ENCODE measurements at places on chromosomes 3 and 15.

GRCh38 chr3:5456199-5456598 is 268.7 kb downstream of the EDEM1 start:
- DNase-seq, result no peak

- no peak for DNase-seq
Observed at GRCh38 chr3:142943870-142944269, 19.6 kb downstream of the PAQR9 start.

GRCh38 chr3:111260878-111261277 is 189.3 kb downstream of the NECTIN3 start:
- DNase-seq, result no peak

- DNase-seq, result no peak
Observed at GRCh38 chr3:67518236-67518635, 136.2 kb downstream of the SUCLG2 start.

- peak; percentile 59 for DNase-seq
Observed at GRCh38 chr15:63181648-63182047, 7.8 kb upstream of the RAB8B start.

DNA sequence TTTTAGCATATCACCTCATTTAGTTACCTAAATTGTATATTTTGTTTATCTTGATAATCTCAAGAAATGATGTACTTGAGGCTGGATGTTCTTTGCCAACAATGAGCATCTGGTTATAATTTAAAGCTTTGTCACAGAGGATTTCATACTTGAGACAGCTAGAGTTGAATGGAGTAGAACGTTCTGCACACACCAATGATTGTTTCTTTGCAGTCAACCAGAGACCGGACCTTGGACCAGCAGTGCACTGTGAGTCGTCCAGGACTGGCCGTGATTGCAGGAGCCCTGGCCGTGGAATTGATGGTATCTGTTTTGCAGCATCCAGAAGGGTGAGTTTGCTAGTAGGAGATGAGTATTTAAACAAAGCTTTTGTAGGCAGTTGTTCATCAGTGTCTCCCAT is 90.4 kb downstream of the ATG7 start:
- no peak for DNase-seq

- no peak for DNase-seq
Observed at GRCh38 chr3:137079571-137079970, 121.8 kb downstream of the IL20RB start.

GRCh38 chr3:133836497-133837158 is 31.0 kb downstream of the SRPRB start:
- no peak for DNase-seq

DNA sequence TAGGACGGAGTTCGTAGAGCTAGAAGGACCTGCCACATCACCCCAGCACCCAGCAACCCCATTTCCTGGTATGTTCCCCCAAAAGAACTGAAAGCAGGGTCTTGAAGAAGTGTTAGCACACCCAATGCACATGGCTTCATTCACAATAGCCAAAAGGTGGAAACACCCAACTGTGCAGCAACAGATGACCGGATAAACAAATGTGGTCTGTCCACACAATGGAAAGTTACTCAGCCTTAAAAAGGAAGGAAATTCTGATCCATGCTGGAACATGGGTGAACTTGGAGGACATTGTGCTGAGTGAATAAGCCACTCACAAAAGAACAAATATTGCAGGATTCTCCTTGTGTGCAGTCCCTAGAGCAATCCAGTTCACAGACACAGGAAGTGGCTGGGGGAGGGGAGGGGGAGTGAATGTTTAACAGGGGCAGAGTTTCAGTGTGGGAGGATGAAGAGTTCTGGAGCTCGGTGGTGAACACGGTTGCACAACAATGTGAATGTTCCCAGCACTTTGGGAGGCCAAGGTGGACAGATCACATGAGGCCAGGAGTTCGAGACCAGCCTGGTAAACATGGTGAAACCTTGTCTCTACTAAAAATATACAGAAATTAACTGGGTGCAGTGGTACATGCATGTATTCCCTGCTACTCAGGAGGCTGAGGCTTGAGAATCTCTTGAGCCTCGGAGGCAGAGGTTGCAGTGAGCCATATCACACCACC is 157.5 kb downstream of the NUP210 start:
- no peak for DNase-seq

DNA sequence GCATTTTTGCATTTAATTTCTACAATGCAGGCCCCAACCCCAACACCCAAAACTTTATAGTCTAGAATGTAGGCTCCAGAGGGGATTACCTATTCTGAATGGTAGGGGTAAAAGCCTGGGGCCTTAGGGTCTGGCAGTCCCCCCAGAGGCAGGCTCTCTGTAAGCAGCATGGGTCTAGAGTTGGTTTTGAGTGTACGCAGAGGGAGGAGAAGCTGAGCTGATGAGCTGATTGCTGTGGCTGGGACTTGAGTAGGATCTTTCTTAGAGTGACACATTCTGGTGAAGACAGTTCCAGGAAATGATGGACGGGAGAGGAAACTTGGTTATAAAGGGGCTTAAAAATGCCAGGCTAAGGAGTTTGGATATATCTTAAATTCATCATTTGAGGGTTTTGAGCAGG is 2.1 kb downstream of the LPP start:
- no peak for DNase-seq

- no peak for DNase-seq
Observed at GRCh38 chr3:120820748-120821147, 78.2 kb downstream of the GTF2E1 start.

DNA sequence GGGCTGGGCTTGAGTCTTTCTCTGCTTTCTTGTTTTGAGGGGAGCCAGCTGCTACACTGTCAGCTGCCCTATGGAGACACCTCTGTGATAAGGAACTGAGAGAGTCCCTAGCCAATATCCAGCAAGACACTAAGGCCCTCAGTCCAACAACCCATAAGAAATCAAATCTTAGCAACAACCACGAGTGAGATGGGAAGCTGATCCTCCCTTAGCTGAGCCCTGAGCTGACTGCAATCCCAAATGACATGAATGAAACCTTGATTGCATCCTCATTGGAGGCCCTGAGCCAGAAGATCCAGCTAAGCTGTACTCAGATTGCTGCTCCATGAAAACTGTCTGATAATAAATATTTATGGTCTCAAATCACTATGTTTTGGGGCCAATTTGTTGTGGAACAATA is 302.1 kb upstream of the MME start:
- DNase-seq, result no peak

GRCh38 chr15:73142802-73143762 is 90.8 kb downstream of the NEO1 start:
- no peak for DNase-seq

- peak; percentile 33 for DNase-seq
Observed at GRCh38 chr3:50450209-50450921, 53.1 kb downstream of the CACNA2D2 start.

DNA sequence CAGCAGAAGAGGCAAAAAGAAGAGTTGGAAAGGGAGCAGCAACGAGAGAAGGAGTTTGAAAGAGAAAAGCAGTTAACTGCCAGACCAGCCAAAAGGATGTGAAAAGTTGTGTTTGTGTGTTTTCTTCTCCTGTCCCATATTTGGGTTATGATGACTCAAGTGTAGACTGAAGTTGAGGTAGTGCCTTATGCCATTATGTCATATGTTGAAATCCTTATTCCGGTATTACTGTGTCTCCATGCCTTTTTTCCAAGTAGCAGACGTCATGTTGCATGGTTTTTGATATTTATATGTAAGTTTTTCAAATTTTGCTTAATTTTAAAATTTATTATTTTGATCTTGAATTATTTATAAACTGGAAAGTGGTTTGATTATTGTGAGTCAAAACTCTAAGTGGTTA is 19.2 kb downstream of the BLOC1S6 start:
- DNase-seq, result no peak

DNA sequence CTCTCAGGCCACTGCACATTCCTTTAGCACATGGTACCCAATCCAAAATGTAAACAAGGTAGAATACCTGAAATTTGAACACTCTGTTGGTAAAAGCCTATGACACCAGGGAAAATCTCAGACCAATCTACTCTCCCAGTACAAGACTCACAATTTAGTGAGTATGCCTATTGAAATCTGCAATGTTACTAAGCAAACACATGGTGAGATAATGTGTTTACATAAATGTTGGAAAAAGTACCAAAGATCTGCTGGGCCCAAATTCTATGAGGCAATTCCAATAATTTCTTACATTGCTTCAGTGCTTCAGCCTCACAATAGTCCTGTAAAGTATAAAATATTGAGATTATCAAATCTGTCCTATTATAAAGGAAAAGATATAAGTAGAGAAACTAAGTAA is 536.1 kb downstream of the PYDC2 start:
- DNase-seq, result no peak

DNA sequence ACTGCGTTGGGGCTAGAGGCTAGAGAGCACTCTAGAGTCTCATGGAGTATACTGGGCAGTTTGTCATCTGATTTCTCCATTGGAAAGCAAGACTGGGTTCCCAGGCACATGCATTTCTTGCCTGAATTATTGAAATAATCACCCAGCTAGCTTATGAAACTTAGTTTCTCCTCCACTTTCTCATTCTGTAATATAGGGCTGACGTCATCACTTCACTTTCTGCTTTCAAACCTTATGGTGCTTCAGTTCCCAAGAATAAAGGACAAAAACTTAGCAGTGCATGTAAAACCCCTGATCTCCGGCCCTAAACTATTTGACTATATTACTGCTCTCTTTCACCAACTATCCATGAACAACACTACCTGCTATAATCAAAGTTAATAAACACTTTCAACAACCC is 147.9 kb downstream of the IGSF11 start:
- no peak for DNase-seq

DNA sequence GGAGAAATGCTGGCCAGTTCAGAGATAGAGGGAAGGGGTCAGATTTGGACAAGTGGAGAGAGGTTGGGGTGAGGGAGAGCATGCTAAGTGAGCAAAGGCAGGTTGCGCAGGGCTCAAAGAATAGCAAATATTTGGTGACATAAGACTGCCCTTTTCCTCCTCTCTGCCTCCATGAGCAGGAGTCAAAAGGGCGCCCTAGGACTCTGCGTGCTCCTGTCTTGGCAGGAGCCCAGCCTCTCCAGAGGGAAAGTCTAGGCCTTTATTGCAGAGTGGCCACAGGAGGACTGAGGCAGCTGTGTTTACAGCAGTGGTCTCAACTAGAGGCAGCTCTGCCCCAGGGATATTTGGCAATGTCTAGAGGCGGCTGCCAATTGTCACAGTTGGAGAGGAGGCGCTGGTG is 165.6 kb downstream of the FAM43A start:
- DNase-seq, result no peak

GRCh38 chr3:182729903-182730674 is 63.2 kb upstream of the ATP11B start:
- no peak for DNase-seq

DNA sequence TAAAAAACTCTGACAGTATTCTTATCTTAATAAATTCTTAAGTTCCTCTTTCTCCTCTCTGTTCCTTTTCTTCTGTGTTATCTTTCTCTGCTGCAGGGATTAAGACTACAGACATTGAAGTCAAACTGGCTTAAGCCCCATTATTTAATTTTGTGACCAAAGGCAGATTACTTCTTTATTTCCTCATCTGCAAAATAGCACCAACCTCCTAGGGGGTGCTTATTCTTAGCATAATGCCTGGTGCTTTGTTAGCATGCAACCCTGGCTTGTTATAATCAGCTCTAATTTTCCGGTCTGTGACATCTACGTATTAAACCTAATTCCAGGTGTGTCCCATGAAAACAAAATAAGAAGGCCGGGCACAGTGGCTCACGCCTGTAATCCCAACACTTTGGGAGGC is 23.8 kb downstream of the SEMA6D start:
- DNase-seq, result no peak

DNA sequence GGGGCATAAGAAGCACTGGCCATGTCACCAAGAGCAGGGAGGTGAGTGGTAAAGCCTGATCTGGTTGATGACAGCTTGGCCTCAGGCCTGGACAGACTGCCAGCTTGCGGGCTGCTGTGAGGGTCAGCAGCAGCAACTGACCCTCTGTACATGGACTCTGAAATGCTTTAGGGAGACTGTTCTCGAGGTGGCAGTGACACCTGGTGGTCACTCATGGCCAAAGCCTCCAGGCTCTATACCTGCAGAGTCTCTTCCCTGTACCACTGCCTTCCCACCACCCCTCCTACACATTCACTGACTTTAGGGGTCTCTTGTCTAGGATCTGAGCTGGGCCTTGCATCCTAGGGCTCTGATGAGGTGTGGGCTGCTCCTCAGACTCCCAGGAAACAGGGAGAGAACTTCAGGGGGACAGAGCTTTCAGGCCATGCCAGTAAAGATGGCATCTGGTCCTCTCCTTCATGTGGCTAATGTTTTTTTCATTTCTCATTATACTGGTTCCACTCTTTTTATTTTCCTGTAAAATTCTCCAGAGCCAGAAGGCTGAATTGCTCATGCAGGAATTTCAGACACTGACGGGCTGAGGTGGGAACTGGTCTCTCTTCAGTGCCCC is 17.2 kb upstream of the TIMP4 start:
- peak; percentile 59 for DNase-seq

GRCh38 chr3:23480329-23480714 is 277.2 kb downstream of the UBE2E2 start:
- no peak for DNase-seq

- DNase-seq, result no peak
Observed at GRCh38 chr3:173538410-173538809, 140.9 kb downstream of the NLGN1 start.

- DNase-seq, result no peak
Observed at GRCh38 chr3:142888099-142888480, 793 bp downstream of the PCOLCE2 start.

DNA sequence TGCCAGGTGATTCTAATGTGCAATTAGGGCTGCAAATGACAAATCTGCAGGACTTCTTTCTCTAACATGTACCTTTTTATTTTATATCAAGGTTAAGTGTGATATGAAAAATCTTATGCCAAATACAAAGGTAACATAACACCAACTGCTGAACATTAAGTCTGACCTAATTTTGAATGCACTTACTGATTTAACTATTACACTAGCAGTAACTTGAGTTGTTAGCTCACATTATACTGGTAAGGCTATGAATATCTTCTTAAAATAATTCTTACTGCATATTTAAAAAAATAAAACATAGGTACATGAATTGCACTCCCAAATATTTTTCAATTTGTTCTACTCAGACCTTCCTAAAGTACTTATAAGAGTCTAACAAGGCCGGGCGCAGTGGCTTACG is 259.2 kb downstream of the CD47 start:
- no peak for DNase-seq

GRCh38 chr3:145817870-145818483 is 343.0 kb downstream of the PLOD2 start:
- no peak for DNase-seq

- no peak for DNase-seq
Observed at GRCh38 chr3:29690686-29691353, 409.9 kb downstream of the RBMS3 start.

GRCh38 chr15:41169781-41170180 is 53.7 kb upstream of the INO80 start:
- no peak for DNase-seq

DNA sequence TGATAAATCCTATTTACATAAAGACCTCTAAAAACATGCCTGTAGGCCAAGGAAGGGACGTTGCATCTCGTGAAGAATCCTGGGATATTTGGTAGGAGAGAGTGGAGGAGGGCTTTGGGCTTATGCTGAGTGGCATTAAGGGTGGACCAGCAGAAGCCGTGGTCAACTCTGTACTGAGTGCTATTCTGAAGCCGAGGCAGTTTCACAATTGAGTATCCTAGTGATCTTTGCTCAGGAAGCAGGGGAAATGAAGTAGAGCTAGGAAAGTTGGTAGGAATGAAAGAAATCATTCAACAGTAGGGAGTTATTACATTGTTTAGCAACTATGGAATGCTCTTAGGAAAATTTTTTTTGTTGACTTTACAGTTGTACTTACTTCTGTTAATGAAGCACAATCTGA is 24.2 kb downstream of the MCTP2 start:
- DNase-seq, result no peak
